Stimulated activated CD4-positive, alpha-beta T cell treated with anti-CD3 and anti-CD28 coated beads, TNF-alpha, amount 100 ng/mL, for 1 hour (primary cell): ENCODE measurements at places on chromosomes 5 and 9.

DNA sequence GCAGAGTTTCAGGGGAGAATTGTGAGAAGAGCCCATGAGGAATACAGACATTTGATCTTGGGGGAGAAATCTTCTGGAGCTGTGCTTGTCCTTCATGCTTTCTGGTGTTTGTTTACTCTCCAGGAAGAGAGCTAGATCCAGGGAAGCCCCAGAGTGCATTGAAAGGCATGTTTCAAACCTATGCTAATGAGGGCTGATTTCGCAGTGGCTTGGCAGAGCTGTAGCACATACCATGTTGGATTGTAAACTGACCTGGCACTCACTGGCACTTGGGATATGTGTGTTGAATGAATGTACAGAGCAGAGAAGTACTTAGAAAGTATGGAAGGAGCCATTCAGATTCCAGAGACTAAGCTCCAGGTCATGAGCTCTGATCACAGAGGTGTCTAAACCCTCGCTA lies 30.9 kb downstream of the TNFSF8 start:
- no peak for DNase-seq

- DNase-seq = no peak
These were observed 6.7 kb downstream of the INIP start for GRCh38 chr9:112711050-112711689.

GRCh38 chr9:71518045-71518827 lies 250.1 kb downstream of the CEMIP2 start:
- no peak for DNase-seq

GRCh38 chr5:142114687-142115086 lies 6.1 kb downstream of the NDFIP1 start:
- DNase-seq = no peak

GRCh38 chr9:137798142-137798541 lies 79.4 kb upstream of the CACNA1B start:
- DNase-seq = no peak

DNA sequence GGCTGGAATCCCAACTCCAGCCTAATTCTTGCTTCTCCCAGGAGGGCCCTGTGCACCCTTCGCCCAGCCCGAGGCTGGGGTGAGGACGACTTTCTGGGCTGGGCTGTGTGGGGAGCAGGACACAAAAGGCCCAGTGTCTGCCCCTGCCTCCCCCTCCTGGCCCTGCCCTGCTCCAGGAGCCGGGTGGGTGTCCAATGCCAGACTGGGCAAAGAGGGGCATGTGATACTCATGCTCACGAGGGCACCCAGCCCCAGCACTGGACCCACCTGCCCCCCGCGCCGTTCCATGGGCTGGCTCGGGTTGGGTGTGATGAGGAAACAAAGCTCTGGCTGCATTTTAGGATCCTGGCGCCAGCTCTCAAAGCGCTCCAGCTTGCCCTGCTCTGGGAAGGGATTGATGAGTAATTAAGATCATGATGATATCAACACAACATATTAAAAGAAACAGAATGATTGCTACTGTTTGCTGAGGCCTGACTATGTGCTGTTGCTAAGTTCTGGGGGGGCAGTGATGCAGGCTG lies 30.7 kb downstream of the LHX2 start:
- DNase-seq = no peak

GRCh38 chr9:122368642-122369041 lies 2.2 kb upstream of the PTGS1 start:
- no peak for DNase-seq
